GM03348 (cell line): ENCODE measurements at places on chromosomes 7 and 10.
A peak's percentile ranks its signal among the peaks of the same experiment; 100 is the strongest.

- DNase-seq: no peak
Measured at GRCh38 chr7:11737723-11738122, 94.3 kb downstream of the THSD7A start.

DNA sequence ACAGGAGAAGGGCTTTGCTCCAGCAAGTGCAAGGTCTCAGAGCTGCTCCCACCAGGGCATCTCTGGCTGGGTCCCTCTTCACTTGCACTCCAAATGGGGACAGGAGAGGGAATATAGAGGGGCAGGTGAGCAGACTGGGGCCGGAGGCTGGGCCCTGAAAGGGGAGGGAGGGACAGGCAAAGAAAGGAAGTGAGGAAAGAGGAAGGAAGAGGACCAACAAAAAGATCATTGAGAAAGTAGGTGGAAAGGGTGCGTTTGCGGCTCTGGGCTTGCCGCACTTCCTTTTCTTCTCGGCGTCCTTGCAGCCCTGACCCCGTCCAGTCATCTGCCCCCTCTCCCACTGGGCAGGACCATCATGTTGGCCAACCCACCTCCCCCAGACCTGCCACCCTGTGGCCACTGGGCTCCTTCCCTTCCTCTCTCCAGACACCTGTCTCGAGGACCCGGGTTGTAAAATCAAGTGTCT is 14.0 kb downstream of the ITPRIP start:
- DNase-seq: no peak

DNA sequence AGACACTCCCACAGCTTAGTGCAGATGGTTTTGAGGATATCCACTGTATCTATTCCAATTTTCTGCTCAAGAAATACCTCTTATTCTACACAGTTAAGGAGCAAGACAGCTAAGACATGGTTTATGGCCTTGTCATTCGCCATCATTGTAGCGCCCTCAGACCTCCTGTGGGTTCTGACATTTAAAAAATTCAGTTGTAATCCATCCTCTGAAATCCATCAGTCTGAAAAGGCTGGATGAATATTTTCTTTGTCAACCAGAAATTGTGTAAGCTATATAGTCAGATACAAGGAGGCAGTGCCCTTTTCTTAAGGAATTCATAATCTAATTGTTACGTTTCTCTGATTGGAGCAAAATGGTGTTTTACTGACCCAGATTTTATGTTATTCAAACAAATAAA is 353.6 kb downstream of the GALNT17 start:
- no peak for DNase-seq

DNA sequence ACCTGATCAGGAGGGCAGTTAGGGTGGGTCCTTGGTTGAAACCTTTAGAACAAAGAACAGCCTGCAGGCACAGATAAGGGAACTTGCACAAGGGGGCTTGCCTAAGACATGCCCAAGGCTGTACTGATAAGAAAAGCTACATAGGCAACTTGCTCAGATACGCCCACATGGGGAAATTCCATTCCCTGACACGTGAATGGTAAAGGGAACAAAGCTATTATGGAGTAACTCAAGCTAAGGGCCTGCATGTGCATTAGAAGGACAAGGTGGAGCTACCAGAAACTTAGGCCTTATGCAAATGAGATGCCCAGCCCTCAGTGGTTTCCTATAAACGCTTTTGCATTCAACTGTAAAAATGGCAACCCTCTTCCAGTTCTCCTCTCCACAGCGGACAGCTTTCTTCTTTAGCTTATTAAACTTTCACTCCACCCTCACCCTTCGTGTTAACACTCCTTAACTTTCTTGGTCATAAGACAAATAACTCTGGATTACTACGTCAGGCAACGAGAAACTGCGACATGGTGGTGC is 1192.1 kb upstream of the CELF2 start:
- DNase-seq: no peak

DNA sequence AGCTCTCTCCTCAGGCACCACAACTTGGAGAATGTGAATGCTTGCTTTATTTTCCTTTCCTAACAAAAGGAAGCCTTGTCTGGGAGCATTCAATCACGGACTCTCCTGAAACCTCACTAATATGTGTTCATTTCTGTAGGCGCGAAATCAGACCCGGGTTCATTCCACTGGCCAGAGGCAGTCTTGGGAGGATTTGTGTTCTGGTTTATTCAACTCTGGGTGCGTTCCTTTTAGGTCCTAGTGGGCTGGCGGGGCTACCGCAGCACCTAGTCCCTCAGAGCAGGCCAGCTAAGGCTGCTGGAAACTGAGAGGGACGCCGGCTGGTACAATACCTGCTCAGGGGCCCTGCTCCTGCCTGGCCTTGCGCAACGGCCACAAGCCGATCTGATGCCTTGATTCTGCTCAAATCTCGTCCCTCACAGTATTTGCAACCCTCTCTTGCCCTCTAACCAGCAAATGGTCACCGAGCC is 7.5 kb downstream of the HOXA4 start:
- DNase-seq: no peak

GRCh38 chr7:98223898-98224700 is 12.9 kb downstream of the BHLHA15 start:
- no peak for DNase-seq

- peak; percentile 13 for DNase-seq
Measured at GRCh38 chr7:11297764-11298163, 324.1 kb downstream of the PHF14 start.

GRCh38 chr7:31052841-31053601 is 913 bp downstream of the ADCYAP1R1 start:
- DNase-seq: no peak

GRCh38 chr7:23017309-23017708 is 3.4 kb upstream of the HYCC1 start:
- no peak for DNase-seq

DNA sequence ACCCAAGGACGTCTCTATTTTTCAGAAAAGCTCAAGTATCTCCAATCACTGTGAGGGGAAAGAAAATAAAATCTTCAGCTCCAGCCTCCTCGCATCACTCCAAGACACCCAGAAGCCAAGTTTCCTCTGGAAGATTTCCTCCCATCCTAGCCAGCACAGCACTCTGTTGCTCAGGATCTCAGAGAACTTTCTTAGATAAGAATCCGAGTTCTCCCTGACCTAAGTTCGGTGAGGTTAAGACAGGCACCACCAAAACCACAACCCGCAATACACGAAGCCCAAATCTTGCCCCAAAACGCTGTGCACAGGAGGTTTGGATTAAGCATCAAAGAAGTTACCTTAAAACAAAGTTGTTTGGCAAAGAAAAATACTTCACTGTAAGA is 4.2 kb downstream of the FAM53B start:
- no peak for DNase-seq

GRCh38 chr10:79390551-79391229 is 43.4 kb downstream of the PPIF start:
- DNase-seq: no peak

DNA sequence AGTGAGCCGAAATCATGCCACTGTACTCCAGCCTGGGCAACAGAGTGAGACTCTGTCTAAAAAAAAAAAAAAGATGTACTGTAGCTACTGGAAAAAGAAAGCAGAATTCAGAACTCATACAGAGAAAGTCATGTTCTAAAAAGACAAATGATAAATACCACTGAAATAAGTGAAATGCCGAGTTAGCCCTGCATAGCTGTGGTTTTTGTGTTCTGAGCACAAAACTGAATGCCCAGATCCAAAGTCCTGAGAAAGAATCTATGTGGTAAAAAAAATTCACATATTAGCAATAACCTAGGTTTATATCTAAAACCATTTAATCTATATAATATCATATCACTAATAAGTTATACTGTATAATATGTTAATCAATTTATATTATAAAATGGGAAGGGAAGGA is 29.3 kb upstream of the HECW1 start:
- no peak for DNase-seq

DNA sequence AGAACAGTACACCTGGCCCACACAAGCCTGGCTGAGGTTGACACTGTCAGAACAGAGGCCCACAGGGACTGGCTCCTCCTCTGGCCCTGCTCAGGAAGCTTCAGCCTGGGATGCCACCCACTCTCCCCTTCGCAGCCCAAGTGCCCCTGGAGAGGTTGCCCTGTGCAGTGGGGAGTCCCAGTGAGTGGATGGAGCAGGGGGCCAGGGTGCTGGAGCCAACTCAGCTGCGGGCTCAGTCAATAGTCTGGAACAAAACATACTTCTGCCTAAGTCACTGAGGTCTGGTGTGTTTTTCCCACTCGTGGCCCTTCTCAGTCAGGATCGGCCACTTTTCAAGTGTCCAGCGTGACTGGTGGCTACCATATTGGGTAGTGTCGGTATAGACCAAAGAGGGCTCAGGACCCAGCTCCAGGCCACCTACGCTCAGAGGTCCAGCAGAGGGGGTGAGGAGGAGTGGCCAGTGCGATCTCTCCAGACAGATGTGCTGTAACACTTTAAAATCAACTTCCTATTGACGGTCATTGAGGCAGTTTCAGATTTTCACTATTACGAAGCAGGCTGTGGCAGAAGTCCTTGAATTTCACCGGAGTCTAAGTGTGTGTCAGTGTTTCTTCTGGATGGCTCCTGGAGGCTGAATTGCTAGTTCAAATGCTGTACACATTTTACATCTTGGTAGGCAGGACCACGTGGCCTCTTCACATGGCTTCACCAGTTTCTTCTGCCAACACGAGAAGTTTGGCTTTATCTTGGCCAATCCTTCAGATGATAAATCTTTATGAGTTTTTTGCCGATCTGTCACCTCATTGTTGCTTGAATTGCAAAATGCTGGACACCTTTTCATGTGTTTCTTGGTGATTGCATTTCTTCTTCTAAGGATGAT is 994 bp upstream of the GCK start:
- DNase-seq: no peak

- no peak for DNase-seq
Measured at GRCh38 chr7:143480501-143480900, 2.8 kb downstream of the TAS2R41 start.

DNA sequence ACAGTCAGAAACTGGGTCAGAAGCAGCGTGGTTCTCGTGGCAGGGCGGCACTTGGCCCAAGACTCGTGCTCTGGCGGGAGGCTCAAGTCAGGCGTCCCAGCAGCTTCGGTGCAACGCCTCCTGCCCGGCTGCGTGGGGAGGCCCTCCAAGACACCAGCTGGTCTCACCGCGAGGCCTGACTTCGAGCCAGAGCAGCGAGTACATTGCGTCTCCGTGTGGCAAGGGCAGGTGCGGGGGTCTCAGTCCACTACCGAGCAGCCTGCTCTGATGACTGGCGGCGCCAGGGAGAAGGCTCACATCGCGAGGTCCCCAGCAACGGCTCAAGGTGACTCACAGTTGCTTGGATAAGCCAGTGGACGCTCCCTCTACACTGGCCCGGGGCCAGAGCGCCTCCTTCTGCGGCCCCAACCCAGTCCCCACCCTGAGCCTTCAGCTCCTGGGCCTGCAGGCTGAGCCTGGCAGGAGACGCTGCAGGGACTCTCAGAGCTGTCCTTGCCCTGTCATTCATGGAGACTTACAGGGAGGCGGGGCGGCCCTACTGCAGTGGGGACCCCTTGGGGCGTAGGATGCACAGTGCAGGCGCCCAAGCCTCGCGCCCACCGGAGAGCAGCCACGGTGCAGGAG is 41.9 kb upstream of the PRKAR1B start:
- no peak for DNase-seq

GRCh38 chr7:80932536-80932935 is 13.7 kb upstream of the SEMA3C start:
- DNase-seq: no peak

DNA sequence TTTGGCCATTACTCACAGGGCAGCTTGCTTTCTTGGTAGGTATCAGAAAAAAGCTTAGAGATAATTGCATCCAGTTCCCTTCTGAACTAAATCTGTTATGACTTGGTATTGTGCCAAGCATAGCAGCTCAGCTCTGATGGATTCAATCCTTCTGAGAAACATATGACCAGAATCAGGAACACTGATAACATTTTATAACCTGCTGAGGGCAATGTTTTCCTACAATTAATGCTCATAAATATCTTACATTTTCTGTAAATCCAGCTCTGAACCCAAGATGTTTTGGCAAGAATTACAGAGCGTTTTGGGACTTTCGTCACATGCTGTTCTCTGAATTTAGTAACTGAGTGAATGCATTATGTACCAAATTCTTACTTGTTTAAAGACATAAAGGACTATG is 167.8 kb downstream of the KIF20B start:
- no peak for DNase-seq

- DNase-seq: no peak
Measured at GRCh38 chr7:36283181-36283580, 106.5 kb upstream of the ANLN start.

DNA sequence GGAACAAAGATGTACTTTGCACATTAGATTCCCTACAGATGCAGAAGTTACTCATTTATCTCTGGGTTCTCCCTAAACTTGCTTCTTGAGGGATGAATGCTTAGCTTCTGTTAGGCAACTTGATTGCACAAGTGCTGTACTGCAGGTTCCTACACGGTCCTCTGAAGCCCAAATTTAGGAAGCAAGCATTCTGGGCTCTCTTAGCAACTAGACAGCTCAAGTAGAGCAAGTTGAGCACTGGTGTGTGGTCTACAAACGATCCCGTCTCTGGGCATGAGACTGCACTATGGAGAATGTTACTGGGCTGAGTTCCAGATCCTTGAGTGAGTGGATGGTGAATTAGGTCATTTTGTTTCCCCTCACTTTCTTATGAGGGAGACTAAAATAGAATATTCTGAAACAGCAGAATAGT is 14.3 kb downstream of the SEMA3D start:
- DNase-seq: peak; percentile 26

- DNase-seq: no peak
Measured at GRCh38 chr10:75033399-75034130, 77.9 kb upstream of the SAMD8 start.

DNA sequence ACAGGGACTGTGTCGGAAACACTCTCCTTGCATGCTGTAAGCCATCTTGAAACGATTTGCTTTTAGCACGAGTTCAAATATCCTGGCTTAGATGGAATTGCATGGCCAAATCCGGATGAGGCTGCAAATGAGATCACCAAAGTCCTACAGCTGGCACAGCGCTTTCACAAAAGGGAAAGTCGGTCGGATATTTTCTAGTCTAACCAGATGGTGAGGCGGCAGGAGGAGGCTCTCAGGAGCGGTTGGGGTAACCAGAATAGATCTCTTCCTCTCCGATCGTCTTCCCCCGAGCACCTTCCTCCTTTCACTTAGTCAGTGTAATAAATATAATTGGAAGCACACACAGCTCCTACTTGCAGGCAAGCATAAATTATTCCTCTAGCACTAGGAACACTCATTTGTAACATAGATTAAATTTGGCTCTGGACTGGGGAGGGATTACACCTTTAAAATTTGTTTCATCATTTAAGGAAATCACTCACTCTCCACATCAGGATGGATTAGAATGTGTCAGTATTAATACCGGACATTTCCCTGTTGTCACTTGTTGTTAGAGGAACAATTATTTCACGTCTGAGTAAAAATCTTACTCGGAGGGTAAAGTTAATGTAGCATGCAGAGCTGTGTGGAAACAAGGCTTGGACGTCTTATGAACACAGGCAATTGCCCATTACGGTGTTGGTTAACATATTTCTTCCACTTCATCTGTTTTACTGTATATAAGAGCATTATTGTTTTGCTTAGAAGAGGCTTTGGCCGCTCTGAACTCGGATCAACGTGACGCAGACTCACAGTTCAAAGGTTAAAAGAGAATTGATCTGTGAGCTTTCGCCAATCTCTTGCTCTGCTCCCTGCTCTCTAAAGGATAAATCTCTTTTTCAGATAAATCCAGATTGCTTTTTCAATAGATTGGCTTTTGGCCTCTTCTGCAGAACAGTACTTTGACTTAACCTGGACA is 857.9 kb downstream of the TYW1 start:
- peak; percentile 25 for DNase-seq

GRCh38 chr10:95560278-95561176 is 644 bp downstream of the SORBS1 start:
- DNase-seq: peak; percentile 54
